AG09319 (cell line): ENCODE measurements at places on chromosomes 7 and 10.

- no peak for DNase-seq
Measured at GRCh38 chr10:86068231-86069054, 298.2 kb downstream of the GRID1 start.

- DNase-seq = peak; percentile 56
Measured at GRCh38 chr10:87589645-87590051, 70.0 kb upstream of the PAPSS2 start.

DNA sequence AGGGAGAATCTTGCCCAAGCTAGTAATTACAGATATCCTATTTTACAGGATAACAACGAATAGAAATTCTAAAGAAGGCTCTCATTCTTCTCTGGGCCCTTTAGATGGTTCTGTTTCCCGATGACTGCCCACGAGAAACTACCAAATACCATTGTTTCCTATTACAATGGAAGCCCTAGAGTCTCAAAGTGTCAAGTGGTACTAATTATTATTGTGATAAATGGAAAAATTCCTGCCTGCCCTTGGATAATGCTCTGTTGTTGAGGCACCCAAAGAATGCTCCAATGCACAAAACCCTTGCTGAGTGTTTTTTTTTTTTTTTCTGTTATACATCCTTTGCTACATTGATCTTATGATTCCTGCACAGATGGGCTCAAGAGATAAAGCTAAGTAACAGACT lies 504.5 kb downstream of the XPNPEP1 start:
- no peak for DNase-seq

GRCh38 chr7:134770676-134771075 lies 8.8 kb upstream of the CALD1 start:
- DNase-seq = no peak

- DNase-seq = no peak
Measured at GRCh38 chr10:77825965-77826364, 100.6 kb downstream of the DLG5 start.

DNA sequence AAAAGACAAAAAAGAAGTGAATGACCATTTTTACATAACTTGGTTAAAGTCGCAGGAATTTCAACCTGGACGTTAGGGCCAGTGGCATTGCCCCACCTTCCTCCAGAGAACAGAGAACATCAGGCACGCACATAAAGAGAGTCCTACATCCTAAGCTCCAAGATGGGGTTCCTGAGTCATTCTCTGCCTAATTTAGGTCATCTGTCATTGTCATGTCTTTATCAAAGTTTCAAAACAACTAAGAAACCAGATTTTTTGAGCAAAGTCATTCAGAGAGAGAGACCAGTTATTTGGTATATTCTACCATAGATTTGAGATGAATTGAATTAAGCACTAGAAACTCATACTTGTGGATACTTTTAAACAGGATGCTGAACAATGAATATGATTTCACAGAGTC lies 241.7 kb downstream of the CALN1 start:
- DNase-seq = no peak

DNA sequence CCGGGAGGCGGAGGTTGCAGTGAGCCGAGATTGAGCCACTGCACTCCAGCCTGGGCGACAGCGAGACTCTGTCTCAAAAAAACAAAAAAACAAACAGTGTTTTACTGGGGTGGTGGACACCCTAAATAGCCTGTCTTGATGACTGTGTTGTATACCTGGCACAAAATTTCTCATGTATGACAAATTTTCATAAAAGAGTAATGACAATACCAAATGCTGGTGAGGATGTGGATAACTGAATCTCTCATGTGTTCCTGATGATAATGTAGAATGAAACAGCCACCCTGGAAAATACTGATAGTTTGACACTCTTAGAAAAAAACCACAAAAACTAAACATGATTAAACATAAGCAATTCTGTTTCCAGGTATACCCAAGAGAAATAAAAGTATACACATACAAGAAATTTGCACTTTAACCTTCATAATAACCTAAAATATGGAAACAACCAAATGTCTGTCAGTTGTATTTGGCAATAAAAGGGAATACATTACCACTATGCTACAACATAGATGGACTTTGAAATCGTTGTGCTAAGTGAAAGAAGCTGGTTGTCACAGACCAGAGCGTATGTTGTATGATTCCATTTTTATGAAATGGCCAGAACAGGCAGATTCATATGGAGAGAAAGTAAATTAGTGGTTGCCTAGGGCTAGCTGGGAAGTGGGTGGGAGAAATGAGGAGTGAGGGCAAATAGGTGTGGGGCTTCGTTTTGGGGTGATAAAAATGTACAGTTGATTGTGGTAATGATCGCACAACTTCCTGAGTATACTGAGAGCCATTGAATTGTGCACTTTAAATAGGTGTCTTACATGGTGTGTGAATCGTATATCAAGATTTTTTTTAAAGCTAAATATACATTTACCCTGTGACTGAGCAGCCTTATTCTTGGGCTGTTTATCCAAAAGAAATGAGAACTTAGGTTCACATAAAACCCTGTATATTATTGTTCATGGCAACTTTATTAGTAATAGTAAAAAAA lies 12.5 kb downstream of the WDR37 start:
- DNase-seq = no peak

DNA sequence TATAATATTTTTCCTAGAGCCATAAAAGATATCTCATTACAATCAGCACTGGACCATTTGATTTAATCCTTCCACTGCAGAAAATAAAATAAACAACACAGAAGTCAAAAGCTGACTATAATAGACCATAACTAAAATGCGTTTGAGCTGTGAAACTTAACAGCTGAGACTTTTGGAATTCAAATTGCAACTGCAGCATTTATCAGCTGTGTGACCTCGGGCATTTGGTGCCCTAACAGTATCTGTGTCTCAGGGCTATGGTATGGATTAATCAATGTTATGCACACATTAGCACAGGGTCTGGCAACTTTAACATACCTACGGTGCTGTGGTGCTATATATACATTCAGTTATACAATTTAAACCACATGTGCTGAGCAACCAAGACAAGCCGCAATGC lies 160.1 kb downstream of the COL28A1 start:
- DNase-seq = no peak

- no peak for DNase-seq
Measured at GRCh38 chr7:121329191-121330052, 622 bp downstream of the WNT16 start.

GRCh38 chr10:13700473-13701144 lies 113.8 kb downstream of the PRPF18 start:
- DNase-seq = no peak

GRCh38 chr10:84193846-84194423 lies 402 bp upstream of the CDHR1 start:
- no peak for DNase-seq

DNA sequence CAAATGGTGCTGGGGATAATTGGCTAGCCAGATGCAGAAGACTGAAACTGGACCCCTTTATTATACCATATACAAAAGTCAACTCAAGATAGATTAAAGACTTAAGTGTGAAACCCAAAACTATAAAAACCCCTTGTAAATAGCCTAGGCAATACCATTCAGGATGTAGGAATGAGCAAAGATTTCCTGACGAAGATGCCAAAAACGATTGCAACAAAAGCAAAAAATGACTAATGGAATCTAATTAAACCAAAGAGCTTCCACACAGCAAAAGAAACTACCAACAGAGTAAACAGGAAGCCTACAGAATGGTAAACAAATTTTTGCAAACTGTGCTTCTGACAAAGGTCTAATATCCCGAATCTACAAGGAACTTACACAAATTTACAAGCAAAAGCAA lies 30.9 kb upstream of the PLXDC2 start:
- DNase-seq = no peak

GRCh38 chr7:128812514-128813168 lies 17.6 kb upstream of the FLNC start:
- no peak for DNase-seq

DNA sequence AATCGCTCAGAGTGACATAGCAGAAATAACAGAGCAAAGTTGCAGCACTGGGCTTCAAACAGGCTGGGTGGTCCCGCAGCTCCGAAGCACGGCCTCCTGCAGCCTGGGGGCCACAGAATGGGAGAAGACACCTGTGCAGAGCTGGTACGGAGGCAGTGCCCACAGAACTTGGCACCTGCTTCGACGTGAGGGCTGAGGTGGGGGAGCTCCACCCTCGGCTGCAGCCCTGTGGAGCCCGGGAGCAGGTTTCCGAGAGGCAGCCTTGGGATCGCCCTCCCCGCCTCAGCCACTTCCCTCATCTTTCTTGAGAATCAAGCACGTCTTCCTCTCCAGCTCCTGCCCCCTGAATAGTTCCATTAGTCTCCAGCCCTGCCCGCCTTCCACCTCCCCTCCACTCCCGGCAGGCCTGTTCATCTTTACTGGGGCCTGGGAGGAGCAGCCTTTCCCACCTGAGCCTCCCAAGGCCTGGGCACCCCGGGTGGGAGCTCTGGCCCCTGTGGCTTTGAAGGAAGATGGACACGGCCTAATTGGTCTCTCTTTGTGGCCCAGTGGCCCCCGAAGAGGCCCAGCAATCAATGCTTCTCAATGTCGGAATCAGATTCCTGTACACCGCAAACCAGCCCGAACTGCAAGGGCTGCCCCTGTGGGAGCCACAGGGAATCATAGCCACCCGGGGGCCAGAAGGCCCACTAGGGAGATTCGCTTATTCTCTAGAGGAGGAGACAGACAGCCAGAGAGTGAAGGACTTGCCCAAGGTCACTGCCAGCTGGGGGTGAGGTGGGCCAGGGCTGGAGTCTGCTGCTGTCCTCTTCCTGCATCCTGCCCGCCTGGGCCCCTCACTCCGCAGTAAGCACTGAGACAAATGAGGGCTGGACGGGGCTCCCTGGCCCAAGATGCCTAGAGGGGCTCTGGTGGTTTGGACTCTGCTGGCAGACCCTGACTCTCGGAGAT lies 17.0 kb upstream of the PCBD1 start:
- no peak for DNase-seq

DNA sequence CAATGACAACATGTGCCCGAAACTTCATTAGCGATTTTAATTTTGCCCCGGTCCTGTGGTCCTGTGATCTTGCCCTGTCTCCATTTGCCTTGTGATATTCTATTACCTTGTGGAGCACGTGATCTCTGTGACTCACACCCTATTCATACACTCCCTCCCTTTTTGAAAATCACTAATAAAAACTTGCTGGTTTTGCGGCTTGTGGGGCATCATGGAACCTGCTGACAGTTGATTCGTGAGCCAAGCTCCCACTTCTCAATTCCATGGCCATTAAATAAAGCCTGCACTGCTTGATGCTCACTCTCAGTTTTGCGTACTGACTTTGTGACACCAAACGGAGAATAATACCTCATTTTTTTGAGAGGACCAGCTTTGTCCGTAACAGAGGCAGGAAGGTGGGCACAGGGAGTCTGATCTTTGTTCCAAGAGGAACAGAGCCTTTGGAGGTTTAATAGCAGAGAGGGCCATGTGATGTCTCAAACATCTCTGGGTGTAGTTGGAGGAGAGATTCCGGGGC lies 3.8 kb upstream of the ADAMTS14 start:
- DNase-seq = no peak

- DNase-seq = no peak
Measured at GRCh38 chr10:23951841-23952240, 257.1 kb upstream of the KIAA1217 start.

DNA sequence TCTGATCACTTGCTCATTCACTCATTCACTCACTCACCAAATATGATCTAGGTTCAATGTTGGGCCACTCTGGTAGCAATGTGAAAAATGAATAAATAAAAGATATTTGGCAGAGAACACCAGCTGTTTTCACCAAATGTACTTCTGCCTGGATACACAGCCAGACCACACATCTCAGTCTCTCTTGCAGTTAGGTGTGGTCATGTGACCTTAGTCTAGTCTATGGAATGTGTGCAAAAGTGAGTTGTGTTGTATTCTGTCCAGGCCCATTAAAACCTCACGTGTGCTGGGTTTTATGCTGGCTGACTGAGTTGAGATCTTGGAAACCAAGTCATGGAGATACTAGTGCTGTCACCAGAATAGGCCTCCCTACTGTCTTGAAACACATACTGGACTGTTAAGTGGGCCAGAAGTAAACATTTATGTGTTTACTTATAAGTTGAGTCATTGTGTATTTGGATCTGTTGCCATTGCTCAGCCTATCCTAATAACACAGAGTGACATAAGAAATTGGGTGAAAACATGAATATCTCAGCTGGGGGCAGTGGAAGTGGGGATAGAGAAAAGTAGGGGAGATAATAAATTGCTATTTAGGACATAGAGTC lies 145.5 kb downstream of the PTEN start:
- no peak for DNase-seq

DNA sequence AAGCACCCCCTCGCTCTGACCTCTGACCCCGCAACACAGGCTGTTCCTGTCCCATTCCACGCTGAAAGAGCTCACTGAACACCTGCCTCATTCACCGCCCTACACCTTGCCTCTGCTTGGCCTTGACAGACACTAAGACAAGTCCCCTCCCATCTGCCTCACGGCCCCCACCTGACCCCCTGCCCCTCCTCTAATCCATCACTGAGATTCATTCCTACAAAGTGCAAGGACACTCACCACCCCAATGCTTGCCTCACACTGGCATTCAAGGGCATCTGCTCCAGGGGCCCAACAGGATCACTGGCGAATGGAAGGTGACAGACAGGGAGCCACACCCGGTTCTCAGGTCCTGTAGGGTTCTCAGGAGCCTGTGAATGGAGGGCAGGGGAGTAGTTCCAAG lies 68.1 kb upstream of the NANOS1 start:
- DNase-seq = no peak

DNA sequence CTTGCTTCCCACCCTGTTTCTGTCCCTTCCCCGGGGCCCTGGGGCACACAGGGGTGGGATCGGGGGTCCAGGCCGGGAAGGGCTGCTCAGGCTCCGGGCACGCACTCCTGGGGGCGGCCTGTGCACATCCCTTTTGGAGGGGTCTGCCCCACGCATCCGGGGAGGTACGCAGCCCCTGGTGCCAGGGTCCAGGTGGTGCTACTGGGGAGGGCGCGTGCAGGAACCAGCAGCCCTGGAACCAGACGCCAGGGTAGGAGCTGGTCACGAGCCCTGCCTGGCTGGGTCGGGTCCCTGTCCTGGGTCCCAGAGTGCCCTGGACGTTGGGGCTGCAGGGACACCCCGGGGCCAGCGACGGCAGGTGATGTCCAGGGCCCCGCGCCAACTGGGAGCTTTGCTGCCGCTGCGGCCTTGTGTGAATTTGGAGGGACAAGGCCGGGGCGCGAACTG lies 53.4 kb downstream of the GLRX3 start:
- DNase-seq = no peak

GRCh38 chr10:105634281-105634680 lies 993.2 kb downstream of the SORCS3 start:
- no peak for DNase-seq

GRCh38 chr10:103715430-103715829 lies 139.9 kb downstream of the SH3PXD2A start:
- DNase-seq = peak; percentile 31

- no peak for DNase-seq
Measured at GRCh38 chr7:55588379-55588699, 16.0 kb upstream of the VOPP1 start.
